Stimulated activated CD4-positive, alpha-beta T cell treated with anti-CD3 and anti-CD28 coated beads, Interleukin-1b, Interleukin-23, amount 100 ng/mL, for 1 hour (primary cell): ENCODE measurements at places on chromosomes 5 and 9.

DNA sequence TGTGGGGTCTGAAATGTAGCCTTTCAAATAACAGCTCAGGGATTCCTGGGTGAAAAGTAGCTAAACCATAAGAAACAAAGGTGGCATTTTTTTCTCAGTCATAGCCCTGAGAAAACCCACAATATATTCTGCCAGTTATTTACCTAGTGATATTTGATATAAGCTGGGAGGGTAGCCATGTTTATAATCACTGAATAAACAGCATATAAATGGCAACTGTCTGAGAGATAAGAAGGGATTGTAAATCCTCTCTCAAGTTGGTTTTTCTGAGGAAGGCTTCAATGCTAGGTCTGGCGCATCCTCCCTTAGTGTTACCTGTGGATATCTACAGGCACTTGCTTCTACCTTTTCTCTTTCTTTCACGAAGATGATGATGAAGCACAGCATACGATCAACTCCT lies 1080.5 kb upstream of the DMAC1 start:
- no peak for DNase-seq

DNA sequence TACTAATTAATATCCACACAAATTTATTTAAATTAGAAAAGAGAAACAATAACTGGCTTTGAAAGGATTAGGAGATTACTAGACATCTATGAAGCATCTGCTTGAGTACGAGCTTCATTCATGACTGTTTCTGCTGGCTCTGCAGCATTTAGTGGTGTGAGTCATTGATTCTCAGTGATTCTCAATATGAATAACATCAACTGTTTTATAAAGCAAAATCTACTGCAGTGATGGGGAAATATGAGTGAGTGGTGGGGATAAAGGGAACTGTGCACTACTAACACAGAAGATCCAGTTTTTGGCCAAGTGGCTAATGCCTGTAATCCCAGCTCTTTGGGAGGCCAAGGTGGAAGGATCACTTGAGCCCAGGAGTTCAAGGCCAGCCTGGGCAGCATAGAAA lies 8.4 kb downstream of the FNBP1 start:
- DNase-seq, result no peak

DNA sequence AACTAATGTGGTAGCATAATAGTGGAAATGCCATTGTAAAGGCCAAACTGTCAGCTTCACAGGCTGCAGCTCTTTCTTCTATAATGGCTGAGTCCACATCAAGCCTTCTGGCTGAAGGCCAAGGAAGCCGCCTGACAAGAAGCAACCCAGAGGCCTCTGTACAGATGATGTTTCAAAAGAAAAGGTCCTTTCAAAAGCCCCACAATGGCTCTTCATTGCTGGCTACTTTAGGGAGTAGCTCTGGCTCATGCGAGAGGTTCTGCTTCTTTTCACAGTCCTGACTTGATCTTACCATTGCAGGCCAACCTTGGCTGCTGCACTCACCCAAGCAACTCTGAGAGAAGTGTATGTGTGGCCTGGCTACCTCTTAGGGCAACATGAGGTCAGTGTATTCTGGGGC lies 54.5 kb upstream of the EQTN start:
- DNase-seq, result no peak

GRCh38 chr9:130990978-130991777 lies 17.8 kb upstream of the LAMC3 start:
- DNase-seq, result no peak

DNA sequence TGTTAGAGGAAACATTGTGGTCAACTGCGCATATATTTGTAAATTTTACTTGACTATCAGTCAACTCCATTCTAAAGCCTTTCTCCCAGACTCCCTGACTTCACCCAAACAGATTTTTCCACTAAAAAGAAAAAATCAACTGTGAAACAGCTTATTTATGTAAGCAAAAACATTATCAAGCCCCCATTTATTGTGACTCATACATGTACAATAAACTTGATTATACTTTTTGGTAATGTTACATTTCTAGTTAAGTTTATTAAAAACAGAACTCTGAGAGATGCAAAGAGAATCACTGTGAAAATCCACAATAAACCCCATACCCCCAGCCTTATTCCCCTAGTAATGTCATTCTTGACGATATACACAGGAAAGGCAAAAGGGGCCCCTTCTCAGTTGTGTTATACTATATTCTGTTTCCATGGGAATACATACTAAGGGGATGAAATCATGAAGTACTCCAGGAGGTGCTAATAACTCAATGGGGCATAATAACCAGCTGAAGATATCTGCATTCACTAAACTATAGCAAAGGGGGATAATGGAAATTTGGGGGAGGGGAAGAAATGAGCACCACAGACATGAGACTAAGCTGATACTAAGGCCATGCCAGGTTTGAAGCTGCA lies 616.0 kb downstream of the ACTL7B start:
- no peak for DNase-seq

DNA sequence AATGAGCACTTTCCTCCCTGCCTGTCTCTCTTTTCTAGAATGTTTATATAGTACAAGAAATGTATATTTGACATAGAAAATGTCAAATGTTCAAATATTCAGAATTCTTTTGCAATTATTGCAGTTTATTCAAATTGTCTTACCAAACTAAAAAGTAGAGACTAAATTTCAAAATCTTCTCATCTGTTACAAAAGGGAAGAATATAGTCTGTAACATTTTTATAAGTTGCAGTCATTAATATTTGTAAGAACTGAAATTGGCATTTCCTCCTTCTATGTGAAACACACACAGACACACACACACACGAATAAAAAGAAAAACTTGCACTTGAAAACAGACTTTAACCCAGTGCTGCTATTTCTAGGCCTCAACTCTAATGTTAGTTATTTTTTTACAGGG lies 56.4 kb downstream of the NR3C1 start:
- no peak for DNase-seq

DNA sequence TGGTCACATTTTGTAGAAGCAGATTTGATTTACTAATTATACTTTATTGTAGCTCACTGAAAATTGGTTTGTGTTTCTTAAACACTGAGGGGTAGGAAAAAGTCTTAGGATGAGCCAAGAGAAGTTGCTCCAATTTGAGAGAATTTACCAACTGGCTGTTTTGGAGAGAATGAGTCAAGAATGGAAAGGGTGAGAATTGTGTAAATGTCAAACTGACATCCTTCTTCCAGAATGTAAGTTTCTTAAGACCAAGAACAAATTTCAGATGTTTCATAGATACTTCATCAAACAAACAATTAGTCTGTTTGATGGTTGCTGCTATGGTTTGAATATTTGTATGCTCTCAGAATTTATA lies 106.2 kb upstream of the TXNDC8 start:
- DNase-seq, result no peak

GRCh38 chr5:135715267-135716055 lies 119.0 kb upstream of the SLC25A48 start:
- DNase-seq, result no peak

- DNase-seq, result peak; percentile 0
These were observed 688 bp downstream of the CNTLN start for GRCh38 chr9:17135295-17136160.

DNA sequence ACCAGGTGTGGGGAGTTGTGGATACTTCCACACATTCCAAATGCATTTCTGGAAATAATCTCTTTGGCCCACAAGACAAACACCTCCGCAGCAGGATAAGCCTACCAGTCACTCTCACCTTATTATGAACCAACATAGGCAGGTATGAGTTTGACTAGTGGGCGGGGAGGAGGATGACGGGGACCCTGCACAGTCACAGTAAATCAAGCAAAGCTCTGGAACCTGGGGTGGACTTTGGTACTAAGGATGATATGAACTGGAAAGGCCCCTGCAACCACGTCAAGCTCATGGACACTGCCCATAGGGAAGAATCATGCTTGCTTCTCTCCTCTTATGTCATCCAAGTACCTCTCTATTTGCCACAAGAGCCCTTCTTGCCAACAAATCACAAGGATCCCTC lies 259.4 kb downstream of the HSPA4 start:
- DNase-seq, result no peak

GRCh38 chr5:134103397-134103796 lies 11.1 kb upstream of the TCF7 start:
- DNase-seq, result no peak

GRCh38 chr5:132066871-132067270 lies 6.4 kb downstream of the IL3 start:
- DNase-seq, result no peak

DNA sequence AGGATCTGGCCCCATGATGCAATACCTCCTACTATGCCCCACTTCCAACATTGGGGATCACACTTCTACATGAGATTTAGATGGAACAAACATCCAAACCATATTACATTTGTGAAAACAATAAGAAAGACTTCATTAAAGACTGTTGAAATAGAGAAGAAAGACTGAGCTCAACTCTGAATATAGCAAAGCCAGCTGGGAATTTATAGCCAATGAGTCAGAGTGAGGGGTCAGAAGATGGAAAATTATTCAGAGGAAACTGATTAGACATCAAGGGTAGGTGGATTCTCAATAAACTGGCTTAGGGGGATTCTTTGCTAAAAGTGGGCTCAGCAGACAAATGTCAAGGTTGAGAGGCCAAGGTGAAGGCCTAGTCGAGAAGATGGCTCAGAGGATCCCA lies 25.6 kb downstream of the BTF3 start:
- DNase-seq, result no peak
